Placental epithelial cell (primary cell): ENCODE measurements at places on chromosomes 1 and 21. TPM values are rescaled to one million over a fixed set of nuclear protein-coding genes. Genes with fewer than 3 reads are reported as not detected.

SYTL1 gene
- total RNA-seq = 165 and 225 TPM in 2 replicates

TNFSF4 gene
- 0.79 and 2.8 TPM in 2 replicates for total RNA-seq

FMO5 gene
- total RNA-seq = 0.98 and 2.4 TPM in 2 replicates

GJA9 gene
- 0.11 TPM in 1 of 2 replicates, not detected in the other for total RNA-seq

BCAR3 gene
- 66.3 and 151 TPM in 2 replicates for total RNA-seq
